ENCODE measurements at places on chromosomes 2 and 18.
A peak's percentile ranks its signal among the peaks of the same experiment; 100 is the strongest.

DNA sequence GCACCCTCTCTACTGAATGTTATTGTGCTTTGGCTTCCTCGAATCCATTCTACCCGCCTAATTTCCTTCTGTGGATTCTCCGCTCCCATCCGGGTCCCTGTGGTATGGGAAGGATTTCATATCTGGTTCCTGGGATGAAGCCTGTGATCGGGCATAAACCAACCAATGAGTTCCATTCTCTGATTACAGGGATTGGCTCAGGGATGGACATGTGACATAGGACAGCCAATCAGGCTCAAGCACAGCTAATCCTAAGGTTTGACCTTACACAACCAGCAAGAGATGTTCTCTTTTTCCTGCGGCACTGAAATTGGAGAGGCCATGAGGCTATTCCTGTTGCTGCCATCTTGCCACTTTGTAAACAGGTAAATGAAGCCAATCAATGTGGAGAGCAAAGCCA is 168.1 kb upstream of the SMAD2 start:
- no peak for DNase-seq

DNA sequence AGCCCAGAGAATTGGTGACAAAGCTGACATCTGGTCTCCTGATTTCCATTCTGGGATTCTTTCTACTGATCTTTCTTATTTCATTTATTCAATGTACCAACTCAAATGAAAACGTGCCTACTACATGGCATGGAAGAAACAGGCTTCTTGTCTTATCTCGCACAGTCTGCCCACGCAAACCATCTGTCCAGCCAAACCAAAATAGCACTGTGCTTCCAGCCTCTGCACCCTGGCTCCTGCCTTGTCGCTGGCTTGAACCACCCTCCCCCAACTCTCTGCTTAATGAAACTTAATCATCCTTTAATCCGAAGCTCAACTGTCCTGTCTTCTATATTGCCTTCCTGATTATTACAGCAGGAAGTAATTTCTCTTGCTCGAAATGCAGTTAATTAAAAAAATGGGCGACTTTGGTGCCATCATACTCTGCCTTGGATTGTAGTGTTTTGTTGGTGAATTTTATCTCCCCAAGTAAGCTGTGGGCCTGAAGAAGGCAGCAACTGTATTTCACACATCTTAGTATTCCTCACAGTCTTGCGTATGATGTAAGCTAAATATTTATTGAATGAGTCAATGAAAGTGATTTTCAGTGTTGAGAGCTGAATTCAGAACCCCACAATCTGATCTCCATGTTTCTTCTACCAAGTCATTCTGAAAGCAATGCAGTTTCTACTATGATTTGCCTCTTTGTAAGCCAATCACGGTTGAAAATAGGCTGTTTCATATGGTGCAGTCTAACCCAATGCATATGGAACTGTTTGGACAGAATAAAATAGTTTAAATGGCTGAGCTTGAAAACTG is 190.8 kb downstream of the TMEM247 start:
- no peak for DNase-seq

GRCh38 chr18:65990944-65991708 is 240.3 kb downstream of the CDH7 start:
- DNase-seq, result peak; percentile 5

DNA sequence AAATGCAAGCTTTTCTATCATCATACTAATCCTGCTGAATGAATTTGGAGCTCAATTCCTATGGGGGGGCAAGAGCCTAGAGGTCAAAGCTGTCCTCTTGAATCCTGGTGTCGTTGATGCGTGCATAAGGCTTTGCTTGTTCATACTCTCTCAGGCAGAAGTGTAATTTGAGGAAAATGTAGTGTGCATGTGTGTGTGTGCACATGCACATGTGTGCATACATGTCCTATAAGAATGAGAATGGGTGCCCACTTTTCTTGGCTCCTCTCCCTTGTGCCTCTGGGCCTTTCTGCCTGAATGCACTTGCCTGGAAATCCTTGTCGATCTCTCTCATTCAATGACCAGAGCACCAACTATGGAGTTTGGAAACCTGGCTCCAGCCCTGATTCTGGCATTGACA is 28.5 kb upstream of the C18orf32 start:
- DNase-seq, result no peak

DNA sequence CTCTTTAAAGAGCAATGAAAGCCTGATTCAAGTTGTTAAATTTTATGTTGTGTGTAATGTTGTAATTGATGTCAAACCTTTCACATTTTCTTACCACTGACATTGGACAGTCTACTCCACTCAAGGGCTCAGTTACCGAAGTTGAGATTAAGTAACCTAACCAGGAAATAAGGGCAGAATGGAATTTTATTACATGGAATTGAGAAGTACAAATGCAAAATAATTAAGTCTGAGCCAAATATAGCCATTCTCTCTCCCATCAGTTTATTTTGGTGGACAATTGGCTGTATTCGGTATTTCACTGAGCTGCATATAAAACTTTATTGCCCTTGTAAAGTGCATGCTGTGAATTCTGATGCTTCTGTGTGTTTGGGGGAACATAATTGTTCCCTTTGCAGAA is 231.5 kb downstream of the TTC32 start:
- DNase-seq, result no peak

DNA sequence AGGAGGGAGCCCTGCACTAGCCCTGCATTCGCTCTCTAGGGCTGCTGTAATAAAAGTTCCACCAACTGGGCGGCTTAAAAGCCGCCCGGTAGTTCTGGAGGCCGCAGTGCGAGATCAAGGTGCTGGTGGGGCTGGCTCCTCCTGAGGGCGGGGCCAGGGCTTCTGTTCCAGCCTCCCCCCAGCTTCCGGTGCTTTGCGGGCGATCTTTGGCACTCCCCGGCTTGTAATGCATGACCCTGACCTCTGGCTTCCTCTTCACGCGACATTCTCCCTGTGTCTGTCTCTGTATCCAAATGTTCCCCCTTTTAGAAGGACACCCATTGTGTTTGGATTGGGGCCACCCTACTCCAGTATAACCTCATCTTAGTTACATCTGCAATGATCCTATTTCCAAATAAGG is 84.5 kb downstream of the ZCCHC2 start:
- DNase-seq, result no peak

DNA sequence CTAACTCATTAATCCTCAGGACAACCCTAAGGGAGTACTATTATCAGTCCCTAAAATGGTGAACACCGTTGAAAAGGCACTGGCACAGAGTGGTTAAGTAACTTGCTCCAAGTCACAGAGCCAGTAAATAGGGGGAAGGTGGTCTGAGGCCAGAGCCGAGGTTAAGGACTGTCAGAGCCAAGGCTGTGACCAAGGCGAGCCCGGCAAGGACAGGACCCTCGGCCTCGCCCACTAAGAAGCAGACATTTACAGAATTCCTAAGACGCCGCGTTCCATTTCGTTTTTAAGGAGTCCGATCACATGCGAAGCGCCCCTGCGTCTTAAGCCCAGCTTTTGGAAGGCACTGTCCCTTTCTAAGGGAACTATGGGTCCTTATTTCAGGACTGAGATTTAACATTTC is 1.1 kb downstream of the PDIA6 start:
- DNase-seq, result no peak

DNA sequence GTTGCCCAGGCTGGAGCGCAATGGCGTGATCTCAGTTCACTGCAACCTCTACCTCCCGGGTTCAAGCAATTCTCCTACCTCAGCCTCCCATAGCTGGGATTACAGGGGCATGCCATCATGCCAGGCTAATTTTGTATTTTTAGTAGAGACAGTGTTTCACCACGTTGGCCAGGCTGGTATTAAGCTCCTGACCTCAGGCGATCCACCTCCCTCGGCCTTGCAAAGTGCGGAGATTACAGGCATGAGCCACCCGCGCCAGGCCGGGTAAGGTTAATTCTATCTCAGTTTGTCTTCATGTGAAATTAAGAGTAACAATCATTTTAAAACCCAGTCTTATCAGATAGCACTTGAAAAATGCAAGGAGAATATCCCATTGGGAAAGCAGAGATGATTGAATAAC is 1681.7 kb upstream of the DDX18 start:
- DNase-seq, result no peak

DNA sequence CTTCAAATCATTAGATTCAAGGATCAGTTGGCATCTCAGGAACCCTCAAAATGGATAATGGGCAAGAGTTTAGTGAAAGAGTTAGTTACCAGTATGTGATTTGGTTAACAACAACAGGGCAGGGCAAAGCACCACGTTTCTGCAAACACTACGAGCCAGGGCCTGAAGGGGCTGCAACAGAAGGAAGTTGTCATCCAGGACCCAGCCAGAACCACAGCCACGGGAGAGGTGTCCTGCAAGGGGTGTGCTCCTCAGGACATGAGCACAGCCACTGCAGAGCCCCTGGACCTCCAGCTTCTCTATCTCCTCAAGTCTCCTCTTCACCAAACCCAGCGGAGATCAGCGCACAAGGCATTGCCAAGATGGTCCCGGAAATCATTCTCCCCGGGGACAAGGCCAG is 173.3 kb upstream of the PIEZO2 start:
- no peak for DNase-seq

GRCh38 chr2:120037995-120038541 is 25.2 kb downstream of the EPB41L5 start:
- no peak for DNase-seq

- no peak for DNase-seq
Measured at GRCh38 chr2:142745691-142746090, 131.8 kb upstream of the KYNU start.

- DNase-seq, result no peak
Measured at GRCh38 chr2:55151733-55152433, 80.2 kb downstream of the CLHC1 start.

DNA sequence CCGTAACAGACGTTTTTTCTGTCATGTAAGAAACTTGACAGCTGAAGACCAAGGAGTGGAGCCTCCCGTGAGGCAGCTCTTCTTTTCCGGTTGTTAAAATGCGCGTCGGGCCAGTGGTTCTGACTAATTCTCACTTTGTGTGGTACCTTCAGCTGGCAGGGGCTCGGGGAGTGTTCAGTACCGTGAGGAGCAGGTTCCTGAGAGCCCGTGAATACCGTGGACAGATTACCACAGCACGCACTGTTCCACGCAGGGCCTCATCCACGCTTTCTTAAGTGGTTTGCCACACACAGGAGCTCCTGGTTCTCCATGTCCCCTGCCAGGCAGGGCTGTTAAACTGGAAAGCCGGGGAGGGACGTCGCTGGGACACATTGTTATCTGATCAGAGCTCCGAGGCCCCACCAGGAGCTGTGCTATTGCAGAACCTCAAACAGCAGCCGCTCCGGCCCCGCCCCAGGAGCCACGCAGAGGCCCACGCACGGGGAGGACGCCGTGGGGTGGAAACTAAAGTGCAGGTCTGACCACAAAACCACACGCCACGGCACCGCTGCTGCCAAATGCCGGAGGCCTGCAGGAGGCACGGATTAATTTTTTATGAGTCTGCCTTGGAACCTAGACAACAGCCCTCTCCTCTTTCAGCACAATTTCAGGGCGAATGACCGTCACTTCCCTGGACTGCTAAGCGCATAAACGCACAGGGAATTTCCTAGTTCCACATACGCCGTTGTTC is 43.3 kb downstream of the NFATC1 start:
- DNase-seq, result no peak

- no peak for DNase-seq
Measured at GRCh38 chr2:168320267-168320666, 72.9 kb upstream of the STK39 start.

DNA sequence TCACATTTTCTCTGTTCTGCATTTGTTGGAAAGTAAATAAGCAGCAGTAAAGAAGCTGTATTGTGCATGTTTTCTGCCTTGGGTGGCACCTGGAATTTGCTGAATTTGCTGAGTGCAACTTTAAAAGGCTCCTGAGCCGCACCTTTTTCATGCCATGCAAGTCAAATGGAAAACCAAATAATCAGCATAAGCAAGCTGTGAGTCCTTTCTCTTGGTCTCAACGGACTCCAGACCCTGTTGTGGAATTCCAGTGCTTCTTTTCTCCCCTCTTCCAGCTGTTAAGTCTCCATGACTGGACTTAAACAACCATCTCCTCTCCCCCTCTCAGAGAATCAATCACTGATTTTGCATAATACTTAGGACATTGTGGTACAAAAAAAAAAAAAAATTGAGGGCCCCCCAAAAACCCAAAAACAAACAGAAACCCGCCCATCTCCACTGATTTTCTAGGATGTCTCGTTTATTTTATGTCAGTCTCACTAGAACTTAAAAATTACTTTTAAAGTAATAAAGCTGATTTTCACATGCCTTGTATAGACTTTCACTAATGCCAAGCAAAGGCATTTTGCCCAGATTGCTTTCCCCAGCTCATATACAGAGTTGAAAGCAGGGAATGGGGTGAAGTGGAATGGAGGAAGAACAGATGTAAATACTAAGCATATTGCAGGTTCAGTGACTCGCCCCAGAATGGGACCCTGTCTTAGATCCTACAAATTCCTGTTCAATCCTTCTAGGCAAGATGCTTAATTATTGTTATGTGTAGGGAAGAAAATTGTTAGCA is 5.1 kb upstream of the CETN1 start:
- no peak for DNase-seq

DNA sequence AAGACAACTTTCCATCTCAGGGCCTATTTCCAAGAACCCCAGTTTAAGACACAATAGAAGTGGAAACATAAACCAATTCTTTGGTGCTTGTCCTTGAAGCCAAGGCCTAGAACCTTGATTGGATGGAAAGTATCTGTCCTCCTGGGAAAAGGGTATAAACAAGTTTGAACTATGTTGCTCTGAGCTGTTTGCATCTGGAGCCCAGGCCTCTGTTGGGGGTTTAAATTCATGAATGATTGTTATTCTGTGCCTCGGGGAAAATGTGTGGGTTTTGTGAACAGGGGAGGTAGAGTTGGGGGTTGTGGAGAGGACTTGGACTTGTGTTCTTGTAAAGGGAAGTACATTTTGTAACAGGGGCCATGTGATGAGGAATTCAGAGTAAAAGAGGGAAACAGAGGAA is 406.1 kb downstream of the SLC4A3 start:
- no peak for DNase-seq

- no peak for DNase-seq
Measured at GRCh38 chr2:109629867-109630266, 15.7 kb downstream of the SOWAHC start.

- no peak for DNase-seq
Measured at GRCh38 chr2:33406622-33407021, 69.8 kb upstream of the RASGRP3 start.

DNA sequence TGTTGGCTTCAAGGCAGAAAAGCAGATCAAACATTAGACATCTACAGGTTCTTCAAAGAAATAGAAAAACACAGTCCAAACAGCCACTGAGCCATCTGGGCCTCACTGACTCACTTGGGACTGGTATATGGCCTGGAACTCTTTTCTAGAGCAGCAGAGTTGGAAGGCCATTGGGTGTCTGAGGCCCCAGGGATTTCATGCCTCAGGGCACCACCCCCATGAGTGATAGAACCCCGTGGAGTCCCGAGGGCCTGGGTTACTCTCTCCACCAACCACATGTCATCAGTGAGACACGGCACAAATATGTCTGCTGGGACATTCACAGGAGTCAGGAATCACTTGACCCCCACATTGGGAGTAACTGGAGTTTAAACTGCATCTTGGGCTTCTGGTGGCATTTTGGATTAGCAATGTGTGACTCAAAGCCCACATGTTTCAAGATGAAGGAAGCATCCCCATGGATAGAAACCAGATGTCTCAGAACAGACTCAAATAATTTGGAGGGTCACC is 44.0 kb downstream of the CAPN13 start:
- no peak for DNase-seq

All from NCI-H1105 (cell line).